ENCODE measurements at places on chromosomes 7 and 10.

GRCh38 chr7:7971308-7972040, 2.9 kb downstream of the GLCCI1 start:
- DNase-seq: no peak

DNA sequence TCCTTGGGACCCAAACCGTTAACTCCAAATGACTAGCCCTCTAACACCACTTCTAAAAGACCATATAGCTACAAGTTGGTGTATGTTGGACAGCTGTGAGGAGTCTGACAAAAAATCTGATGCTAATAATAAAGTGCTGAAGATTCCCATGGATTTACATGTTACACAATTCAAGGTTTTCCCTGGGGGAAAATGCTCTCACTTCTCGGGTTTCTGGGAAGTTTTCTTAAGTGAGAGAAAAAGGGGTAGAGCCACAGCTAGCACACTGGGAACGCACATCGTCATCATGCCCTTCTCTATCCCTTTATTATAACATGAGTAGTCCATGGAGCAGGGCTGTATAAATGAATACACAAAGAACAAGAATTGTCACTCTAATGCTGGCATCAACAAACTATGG, 162.1 kb downstream of the CHCHD3 start:
- DNase-seq: no peak

GRCh38 chr10:77101341-77101740, 536.3 kb downstream of the KCNMA1 start:
- DNase-seq: no peak

DNA sequence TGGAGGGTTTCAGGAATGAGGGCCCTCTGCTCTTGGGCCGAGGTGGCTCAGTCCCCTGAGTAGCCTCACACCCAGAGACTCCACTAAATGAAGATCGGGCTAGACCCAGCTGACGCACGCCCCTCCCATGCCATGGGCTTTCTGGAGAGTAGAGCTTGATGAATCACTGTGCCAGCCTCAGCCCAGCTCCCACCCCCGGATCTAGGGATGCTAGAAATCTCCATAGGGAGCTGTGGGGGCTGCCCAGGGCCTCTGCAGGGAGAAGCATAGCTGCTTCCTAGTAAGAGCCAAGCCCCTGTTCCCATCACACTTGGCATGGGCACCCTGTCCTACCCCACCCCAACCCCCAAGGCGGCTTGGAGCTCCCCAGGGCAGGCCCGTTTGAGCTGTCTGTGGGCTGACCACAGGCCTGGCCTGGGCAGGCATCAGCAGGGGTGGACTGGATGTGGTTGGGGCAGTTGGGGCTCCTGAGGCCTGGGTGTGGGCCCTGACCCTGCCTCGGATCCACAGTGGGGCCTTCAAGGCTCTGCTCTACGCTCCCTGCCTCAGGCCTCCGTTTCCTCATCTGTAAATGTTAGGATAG, 121.2 kb downstream of the ZMIZ1 start:
- DNase-seq: no peak

DNA sequence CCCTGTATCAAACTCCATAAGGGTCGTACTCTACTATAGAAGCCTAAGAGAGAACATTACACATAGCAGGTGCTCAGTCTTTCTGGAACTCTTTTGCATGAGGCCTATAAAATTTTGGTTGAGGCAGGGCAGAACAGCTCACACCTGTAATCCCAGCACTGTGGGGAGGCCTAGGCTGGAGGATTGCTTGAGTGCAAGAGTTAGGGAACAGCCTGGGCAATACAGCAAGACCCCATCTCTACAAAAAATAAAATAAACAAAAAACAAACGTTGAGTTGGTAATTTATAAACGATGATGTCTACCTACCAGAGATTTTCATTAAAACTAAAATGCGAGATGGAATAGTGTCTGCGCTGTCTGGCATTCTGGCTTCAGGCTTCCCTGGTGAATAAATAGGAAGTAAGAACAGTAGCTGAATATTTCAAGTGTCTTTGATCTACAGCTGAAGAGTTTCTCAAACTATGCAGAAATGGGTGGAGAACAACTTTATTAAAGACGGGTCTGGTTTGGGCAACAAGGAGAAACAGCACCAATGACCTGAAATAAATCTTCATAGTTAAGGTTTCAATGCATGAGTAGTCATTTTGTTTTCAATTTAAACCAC, 774 bp downstream of the PON2 start:
- DNase-seq: no peak

GRCh38 chr7:107666790-107667189, 6.2 kb downstream of the SLC26A4 start:
- DNase-seq: no peak

GRCh38 chr7:68619526-68619925, 978.7 kb upstream of the AUTS2 start:
- no peak for DNase-seq

DNA sequence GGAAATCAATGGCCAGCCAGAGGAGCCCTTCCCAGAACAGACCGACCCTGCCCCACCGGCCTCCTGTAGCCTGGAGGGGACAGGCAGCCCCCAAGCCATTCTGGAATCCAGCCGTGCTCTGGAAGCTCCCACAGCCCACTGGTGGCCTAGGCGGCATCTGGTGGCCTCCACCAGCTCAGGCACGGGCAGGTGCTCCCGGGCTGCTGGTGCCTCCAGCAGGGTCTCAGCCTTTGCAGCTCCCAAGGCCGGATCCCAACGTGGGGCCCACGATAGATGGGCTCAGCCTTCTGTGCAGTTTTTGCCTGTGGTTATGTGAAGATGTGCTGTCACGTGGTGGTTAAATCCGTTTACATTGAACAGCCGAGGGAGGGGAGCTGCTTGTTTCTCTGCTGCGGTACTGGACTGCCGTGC, 44.4 kb downstream of the JAKMIP3 start:
- no peak for DNase-seq

- DNase-seq: no peak
Observed at GRCh38 chr7:149489391-149490024, 8.1 kb downstream of the ZNF746 start.

- DNase-seq: no peak
Observed at GRCh38 chr10:58836991-58837575, 324.4 kb downstream of the BICC1 start.

GRCh38 chr7:926061-927030, 28.1 kb downstream of the ADAP1 start:
- no peak for DNase-seq

DNA sequence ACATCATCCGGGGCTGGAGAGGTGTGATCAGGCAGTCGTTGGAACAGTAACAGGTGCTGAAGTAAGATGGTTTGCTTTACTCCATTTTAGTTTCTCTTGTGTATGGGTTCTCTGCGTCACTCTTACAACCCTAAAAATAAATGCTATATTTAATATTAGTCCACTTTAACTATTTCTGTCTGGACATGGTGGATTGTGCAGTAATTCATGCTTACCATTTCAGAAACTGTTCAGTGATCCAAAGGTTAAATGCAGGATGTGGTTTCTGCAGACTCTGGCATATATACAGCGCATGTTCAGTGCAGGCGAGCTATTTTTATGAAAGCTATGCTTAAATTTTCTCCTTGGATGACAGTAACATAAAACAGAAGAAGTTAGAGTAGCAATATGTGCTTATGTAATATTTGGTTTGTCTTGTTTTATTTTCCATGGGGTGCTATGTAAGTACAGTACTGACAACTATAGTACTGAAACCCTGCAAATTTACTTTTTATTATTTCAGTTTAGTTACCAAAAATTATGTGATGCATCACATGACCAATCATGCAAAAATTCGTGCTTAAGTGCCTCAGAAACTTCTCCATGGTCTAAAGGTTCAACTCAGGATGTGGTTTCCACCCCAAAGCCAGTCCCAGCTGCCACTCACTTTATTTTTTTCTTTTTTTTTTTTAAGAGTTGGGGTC, 46.6 kb upstream of the GRID1 start:
- DNase-seq: no peak

GRCh38 chr7:77459311-77459726, 43.2 kb upstream of the GSAP start:
- DNase-seq: no peak

GRCh38 chr7:43481902-43482678, 100.8 kb upstream of the STK17A start:
- DNase-seq: peak; percentile 34

- no peak for DNase-seq
Observed at GRCh38 chr10:14523286-14523685, 192.6 kb upstream of the FRMD4A start.

- no peak for DNase-seq
Observed at GRCh38 chr7:18859318-18859717, 258.1 kb downstream of the TWIST1 start.

DNA sequence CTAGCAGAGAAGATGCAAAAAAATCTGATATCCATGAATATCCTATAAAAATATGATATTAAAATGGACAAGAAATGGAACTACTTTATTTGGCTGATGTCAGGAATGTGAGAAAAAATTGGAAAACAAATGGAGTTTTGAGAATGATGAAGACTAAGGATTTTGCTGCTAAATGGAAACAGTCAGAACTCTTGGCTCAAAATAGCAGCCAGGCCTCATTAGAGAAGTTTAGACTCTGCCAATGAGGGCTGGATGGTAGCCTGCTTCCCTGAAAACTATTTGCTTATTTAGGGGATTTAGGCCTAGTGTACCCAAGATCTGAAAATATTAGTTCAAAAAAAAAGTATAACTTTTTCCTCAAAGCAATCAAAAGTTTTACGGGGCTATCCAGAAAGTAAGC, 458.5 kb downstream of the TFEC start:
- no peak for DNase-seq

- DNase-seq: no peak
Observed at GRCh38 chr10:3199488-3199887, 26.9 kb upstream of the PITRM1 start.

DNA sequence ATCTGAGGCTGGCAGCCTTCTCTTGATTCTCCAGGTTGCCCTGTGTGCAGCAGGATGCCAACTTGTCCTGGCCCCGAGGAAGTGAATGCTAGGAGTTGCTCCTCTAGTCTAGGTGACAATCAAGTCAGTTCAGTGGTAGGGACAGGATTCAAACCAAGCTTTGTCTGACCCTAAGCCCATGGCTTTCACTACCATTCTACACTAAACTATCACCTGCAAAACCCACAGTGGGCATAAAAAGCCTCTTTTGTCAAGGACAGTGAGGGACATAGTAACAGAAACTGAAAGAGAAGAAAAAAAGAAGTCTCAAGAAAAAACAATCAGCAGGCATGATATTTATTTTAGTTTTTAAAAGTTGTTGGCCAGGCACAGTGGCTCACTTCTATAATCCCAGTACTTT, 33.5 kb downstream of the KCNMA1 start:
- DNase-seq: no peak

DNA sequence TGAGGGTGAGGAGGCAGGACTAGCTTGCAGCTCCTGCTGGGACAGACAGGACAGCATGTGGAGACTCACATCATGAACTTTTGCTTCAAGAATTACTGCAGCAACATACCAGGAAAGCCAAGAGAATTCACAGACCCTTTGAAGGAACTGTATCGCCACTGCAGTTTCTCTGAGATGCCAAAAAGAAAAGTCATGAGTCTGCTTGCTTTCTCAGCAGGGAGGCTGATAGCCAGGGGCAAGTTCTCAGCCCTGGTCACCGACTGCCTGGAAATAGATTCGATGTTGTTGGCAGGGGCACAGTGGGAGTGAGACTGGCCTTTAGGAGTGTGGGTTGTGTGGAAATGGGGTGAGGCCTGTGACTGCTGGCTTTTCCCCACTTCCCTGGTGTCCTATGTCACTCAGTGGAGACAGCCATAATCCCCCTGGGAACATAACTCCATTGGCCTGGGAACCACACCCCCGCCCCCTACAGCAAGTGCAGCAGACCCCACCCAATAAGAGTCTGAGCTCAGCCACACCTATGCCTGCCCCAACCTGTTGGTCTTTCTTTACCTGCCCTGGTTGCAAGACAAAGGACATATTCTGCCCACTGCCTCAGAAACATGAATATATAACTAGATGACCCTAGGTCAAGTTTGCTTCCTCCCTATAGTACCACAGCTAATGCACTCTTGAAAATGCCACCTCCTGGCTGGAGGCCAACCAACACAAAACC, 1.6 kb upstream of the SAMD9 start:
- DNase-seq: no peak

GRCh38 chr7:20504060-20504459, 111.4 kb upstream of the ABCB5 start:
- DNase-seq: no peak

- no peak for DNase-seq
Observed at GRCh38 chr10:131098416-131098952, 213.0 kb downstream of the TCERG1L start.

- no peak for DNase-seq
Observed at GRCh38 chr7:69757981-69758430, 159.7 kb downstream of the AUTS2 start.

- DNase-seq: no peak
Observed at GRCh38 chr7:3978839-3979238, 677.8 kb downstream of the SDK1 start.

GRCh38 chr7:141992156-141992555, 3.5 kb upstream of the MGAM start:
- no peak for DNase-seq

- no peak for DNase-seq
Observed at GRCh38 chr10:68239596-68240150, 7.8 kb upstream of the ATOH7 start.

DNA sequence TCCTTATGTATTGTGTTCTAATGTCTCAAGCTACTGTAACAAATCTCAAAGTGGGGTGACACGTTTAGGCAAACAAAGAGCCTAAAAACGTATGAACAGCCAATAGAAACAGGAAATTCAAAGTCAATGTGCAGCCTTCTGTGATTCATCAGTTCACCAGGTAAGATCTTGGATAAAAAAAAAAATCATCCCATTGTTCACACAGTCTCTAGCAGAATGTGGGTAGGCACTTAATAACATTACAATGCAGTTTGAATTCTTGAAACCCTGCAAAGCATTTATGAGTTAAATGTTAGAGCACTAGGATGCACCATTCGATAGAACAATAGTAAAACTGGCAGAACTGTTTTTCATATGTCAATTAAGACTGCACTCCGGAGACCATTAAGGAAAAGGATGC, 88.2 kb upstream of the HDAC9 start:
- DNase-seq: no peak

DNA sequence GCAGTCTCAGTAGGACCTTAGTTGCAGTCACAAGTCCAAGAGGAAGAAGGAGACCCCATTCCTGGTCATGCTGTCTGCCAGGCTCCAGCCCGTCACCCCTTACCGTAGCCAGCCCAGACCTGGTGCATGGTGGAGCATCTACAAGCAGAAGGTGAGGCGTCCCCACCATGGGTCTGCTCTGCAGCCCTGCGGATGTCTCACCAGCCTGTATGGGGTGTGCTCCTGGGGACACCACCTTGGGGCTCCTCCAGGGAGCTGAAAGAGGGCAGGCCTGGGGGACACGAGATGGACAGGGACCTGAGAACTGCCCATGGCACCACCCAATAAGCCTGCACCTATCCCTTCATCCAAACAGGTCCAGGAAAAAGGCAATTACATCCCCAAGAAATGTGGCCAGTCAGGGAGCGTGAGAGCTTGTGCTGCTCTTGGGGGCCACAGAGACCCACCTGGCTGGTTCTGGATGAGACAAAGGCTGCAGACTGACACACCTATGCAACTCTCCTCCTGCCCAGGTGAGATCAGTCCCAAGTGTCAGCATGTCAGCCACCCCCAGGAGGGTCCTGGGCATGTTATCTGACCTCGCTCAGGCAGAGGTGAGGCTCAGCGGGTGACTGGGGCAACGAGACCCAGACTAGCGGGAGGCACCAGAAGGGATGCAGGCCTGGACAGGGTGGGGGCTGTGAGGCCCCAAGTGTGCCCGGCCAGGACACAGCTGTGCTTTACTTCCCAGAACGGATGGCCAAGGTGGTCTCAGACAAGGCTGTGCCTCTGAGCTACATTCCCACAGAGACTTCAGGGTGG, 84.5 kb upstream of the RET start:
- DNase-seq: no peak

- DNase-seq: no peak
Observed at GRCh38 chr10:35251373-35252100, 84.8 kb upstream of the CCNY start.

- DNase-seq: no peak
Observed at GRCh38 chr10:102322914-102323313, 72.6 kb upstream of the NFKB2 start.

Data from NCI-H446 (cell line).